ENCODE measurements at places on chromosomes 4 and X.

DNA sequence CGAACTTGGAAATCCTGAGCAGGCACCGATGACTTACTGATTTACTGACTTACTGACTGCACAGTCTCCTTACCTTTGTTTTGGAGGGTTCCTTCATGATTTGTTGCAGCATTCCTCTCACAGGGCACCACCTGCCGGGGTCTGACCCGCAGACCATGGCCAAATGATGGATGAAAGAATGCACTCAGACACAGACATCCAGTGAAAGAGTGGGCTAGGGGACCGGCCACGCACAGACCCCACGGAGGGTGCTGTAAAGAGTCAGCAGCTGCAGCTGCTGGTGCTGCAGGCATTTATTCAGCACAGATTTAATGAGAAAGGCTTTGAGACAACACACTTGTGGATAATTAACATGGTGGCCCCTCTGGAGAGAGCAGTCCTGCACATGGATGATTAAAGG lies 3.4 kb downstream of the MAGEB5 start:
- DNase-seq: no peak

GRCh38 chr4:71732066-71732465 lies 51.8 kb downstream of the GC start:
- DNase-seq: no peak

DNA sequence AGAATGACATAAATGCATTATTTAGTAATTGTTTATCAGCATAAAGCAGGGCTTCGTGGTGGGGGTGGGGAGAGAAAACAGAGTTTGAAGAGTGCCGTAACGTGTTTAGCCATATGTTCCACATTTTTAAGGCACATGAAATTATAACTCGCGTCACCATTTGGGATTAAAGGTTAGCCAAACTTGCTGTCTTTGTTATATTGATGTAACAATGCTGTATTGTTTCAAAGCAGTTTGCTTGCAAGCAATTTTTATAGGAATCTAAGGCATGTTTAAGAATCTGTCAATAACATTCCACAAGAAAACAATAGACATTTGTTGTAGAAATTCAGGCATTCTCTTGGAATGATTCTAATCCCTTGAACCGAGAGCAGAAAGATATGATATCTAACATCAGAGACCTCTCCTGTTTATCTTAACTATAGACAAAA lies 78.3 kb downstream of the CLDN22 start:
- no peak for DNase-seq

- DNase-seq: no peak
Observed at GRCh38 chrX:41688156-41688555, 617 bp upstream of the GPR34 start.

- DNase-seq: no peak
Observed at GRCh38 chr4:94559351-94559806, 107.6 kb downstream of the PDLIM5 start.

GRCh38 chr4:41611881-41612871 lies 74.2 kb downstream of the LIMCH1 start:
- DNase-seq: no peak

GRCh38 chr4:40199999-40200874 lies 3.4 kb downstream of the RHOH start:
- DNase-seq: no peak

- DNase-seq: no peak
Observed at GRCh38 chr4:155353923-155354540, 22.7 kb downstream of the MAP9 start.

DNA sequence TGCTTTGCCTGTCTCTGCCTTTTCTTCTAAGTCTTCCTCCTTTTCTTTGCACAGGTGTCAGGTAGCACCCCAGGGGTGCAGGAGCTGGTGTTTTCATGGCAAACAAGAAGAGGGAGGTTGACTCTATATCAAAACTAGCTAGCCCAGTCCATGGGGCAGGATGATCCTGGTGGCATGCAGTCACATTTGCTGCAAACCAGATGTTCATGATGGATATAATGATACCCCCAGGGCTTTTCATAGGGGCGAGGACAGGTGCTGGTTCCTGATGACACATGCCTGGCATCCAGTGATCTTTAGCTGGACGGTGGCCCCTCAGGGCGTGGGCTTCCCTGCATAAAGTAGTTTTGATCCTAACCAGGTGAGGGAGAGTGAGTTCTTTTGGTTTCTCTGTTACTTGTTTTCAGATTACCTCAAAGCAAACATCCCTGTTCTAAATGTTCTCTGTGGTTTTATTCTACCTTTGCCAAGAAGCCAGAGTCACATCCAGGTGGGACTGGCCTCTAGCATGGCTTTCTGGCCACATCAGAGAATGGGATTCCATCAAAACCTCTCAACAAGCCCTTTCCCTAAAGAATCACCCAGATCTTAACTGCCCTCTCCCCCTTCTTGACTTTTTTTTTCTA lies 11.2 kb upstream of the UBA6 start:
- no peak for DNase-seq

GRCh38 chr4:88442689-88443191 lies 14.2 kb upstream of the HERC5 start:
- no peak for DNase-seq

DNA sequence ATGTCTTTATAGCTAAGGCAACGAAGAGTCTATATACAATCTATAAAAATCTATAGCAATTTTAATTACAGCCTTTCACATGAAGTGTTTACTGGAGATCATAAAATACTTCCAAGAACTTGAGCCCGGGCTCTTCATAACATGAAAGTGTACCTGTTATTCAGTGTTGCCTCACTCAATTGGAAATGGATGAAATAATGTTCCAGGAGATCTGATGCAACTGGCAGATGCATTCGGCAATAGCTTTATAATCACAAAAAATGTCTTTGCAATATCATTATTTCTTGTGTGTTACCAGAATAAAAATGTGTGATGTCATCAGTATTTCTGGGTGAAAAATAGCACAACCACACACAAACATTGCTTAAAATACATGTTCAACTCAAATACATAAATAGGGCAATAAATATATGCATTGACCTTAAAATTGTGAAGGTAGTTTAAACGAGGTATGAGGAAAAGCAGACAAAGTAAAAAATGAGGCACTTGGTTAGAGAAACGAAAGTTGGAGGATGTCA lies 1266.8 kb upstream of the PCDH7 start:
- DNase-seq: no peak

DNA sequence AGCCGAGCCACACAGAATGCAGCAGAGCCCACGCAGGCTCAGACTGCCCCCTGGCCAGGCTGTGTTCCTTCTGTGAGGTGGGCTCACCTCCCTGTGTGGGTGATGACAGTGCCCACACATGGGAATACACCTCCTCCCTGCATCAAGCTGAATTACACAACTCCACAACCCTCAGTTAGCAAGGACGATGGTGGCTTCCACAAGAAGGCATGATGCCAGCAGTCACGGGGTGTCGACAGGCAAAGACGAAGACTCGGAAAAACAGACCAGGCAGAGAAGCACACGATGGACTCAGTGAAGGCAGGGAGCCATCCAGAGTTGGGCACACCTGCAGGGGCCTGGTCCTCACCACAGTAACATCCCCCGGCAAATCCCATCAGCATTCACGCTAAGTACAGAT lies 12.1 kb downstream of the LETM1 start:
- no peak for DNase-seq

DNA sequence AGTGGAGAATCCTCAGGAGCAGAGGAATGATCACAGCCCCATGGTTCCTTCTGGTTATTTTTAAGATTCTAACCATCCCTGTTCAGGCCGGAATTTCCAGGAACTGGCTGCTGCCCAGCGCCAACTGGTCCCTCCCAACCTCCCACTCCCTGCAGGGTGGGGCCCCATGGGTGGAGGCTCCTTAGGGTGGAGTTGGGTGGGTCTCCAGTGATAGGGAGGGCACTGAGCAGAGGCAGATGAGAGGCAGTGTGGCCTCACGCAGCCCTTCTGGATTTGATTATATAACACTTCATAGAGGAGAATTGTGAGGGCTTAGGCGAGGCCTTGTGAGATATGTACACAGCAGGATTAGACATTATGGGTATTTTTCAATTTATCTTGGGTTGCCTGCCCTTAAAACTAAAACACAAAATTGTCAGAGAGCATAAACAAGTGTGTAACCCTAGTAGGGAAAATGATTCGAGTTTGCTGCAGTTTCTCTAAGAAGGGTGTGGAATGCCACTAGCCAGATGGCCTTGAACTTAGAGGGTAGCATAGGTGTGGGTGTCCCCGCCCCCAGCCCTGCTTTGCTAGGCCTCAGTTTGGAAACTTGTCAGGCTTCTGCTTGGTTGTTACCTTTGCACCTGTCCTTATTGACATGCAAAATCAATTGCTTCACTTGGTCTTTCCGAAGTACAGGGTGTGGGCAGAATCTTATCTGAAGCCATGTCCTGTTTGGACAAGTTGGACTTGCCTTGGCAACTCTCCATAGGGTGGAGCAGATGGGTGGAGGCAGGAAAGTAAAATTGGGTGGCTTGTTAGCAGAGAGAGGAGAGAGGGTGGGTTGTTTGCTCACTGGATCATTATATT lies 9.4 kb downstream of the KLF3 start:
- no peak for DNase-seq

GRCh38 chrX:79182616-79183015 lies 38.1 kb downstream of the GPR174 start:
- no peak for DNase-seq

GRCh38 chrX:155056471-155056870 lies 14.5 kb downstream of the CMC4 start:
- no peak for DNase-seq

DNA sequence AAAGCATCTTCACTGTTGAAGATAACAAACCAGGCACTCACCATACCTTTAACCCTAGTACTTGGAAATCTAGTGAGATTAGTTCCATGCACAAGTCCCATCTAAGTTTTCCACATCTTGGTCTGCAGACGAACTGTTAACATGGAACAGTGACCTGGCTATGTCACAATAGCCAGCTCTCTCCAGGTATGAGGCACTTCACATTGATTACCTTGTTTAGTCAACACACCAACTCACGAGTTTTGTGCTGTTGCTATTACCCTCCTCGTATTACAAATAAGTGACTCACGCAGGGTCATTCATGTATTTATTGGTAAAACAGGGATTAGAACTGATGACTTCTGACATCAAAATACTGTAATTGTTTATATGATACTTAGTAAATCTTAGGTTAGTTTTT lies 36.4 kb upstream of the FRAS1 start:
- DNase-seq: no peak

GRCh38 chr4:75939890-75940691 lies 722 bp downstream of the NAAA start:
- peak; percentile 60 for DNase-seq

- DNase-seq: no peak
Observed at GRCh38 chrX:128156204-128156603, 104.0 kb upstream of the ACTRT1 start.

DNA sequence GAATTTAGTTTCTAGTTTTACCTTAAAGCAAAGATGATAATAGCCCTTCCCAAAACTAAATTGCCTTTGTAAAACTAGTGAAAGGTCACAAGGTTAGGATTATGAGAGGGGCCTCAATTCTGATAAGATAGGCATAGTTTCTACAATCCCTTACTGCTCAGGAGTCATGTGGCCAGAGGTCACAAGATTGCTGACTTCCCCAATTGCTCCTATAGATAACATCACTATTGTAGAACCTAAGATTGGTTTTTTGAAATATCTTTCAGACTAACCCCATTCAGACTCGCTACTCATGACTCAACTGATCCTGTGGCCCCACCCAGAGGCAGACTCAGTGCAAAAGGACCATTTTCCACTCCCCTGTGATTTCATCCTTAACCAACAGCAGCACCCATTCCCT lies 70.3 kb downstream of the SCD5 start:
- no peak for DNase-seq

- DNase-seq: no peak
Observed at GRCh38 chr4:6840062-6840976, 57.8 kb downstream of the KIAA0232 start.

DNA sequence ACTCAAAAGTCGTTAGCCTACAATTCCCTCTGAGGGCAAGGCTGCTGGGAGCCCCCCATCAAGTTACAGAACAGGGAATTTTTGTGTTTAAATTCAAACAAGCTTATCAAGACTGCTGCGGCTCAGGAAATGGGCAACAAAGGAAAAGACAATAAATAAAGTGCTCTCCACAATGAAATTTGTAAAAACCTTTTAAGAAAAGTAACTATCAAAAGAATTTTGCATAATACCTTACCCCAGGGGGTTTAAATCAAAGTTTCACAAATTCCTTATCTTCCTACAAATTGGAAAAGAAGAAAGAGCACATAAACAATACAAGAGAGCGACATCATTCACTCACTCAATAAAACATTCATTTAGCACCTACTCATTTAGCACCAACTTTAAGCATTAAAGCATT lies 97.9 kb upstream of the CCDC160 start:
- DNase-seq: no peak
